SJSA1 (cell line): ENCODE measurements at places on chromosomes 16 and 17. TPM values are rescaled to one million over a fixed set of nuclear protein-coding genes. Genes with fewer than 3 reads are reported as not detected.

DNA sequence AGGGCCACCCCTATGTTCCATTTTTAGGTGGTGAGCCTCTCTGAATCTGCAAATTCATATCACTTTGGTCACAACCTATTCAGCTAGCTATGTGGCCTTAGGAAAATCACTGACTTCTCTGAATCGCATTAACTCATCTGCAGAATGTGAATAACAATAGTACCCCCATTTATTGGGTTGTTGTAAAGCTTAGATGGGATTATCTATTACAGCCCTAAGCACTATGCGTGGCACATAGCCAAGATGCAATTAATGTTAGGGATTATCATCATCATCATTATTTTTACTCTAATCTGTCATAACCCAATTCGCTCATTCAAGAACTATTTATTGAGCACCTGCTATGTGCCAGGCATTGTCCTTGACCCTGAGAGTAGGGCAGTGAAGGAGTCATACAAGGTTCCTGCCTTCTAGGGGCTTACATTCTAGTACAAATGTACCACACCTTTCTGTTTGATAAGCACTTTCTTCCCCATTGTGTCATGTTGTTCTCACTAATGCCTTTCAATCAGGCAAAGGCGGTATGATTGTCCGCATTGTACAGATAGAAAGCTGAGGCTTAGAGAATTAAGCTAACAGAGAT is 38.5 kb downstream of the CHD9 start:
- no peaks in the 10 kb centered on the region for H3K27me3 ChIP-seq
- H3K27ac ChIP-seq = no peak overlapping the region
- no peaks in the 10 kb centered on the region for H3K36me3 ChIP-seq
- H3K4me1 ChIP-seq = peaks cover 29% of the 10 kb centered on the region
- no peak overlapping the region for H3K4me3 ChIP-seq
- DNase-seq = no peak

- H3K4me3 ChIP-seq = peak within 1 kb of the TSS; percentile 55
- no peaks in the 10 kb centered on the region for H3K27me3 ChIP-seq
- peaks cover 58% of the 10 kb centered on the region for H3K36me3 ChIP-seq
Measured at GRCh38 chr17:1709971-1710806, at the start of gene TLCD2. TSS of gene TLCD2 (minus strand) at chr17:1710377. CDS start at chr17:1710242, 135 bp downstream.

CACNG1 gene
- total RNA-seq = 0.26 TPM in 1 of 2 replicates, not detected in the other

GRCh38 chr17:74383141-74383540 is 15.8 kb downstream of the GPR142 start:
- H3K36me3 ChIP-seq = no peaks in the 10 kb centered on the region
- peaks cover 15% of the 10 kb centered on the region for H3K4me1 ChIP-seq
- no peak overlapping the region for H3K4me3 ChIP-seq

GRCh38 chr16:27245276-27246172 is 23.0 kb downstream of the NSMCE1 start:
- peaks cover 2% of the 10 kb centered on the region; the same call in 1 of the 2 replicates for H3K36me3 ChIP-seq
- no peak for DNase-seq
- no peak overlapping the region for H3K27ac ChIP-seq
- H3K4me1 ChIP-seq = peaks cover 27% of the 10 kb centered on the region
- no peaks in the 10 kb centered on the region for H3K27me3 ChIP-seq
- H3K4me3 ChIP-seq = no peak overlapping the region

HSD11B2 gene
- not detected in 2 replicates for total RNA-seq

DNA sequence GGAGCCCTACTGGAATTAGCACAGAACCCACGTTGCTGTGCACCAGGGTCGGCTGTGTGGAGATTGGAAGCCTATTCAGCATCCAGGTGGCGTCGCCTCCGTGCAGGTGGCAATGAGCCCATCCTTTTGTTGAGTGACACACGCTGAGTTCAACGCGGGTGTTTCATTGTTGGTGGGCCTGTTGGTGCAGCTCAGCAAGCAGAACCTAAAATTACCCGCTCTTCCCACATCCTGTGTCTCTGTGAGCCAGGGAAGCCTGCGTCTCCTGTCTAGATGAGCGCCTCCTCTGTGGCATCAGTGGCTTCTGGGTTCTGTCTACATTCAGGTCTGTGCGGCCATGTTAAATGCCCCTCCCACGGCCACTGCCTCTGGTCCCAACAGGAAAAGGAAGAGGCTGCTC is 14.5 kb downstream of the CD2BP2 start:
- no peak overlapping the region for H3K4me3 ChIP-seq
- no peaks in the 10 kb centered on the region for H3K36me3 ChIP-seq
- no peak overlapping the region for H3K27ac ChIP-seq
- peaks cover 5% of the 10 kb centered on the region; the same call in 1 of the 2 replicates for H3K4me1 ChIP-seq

DNA sequence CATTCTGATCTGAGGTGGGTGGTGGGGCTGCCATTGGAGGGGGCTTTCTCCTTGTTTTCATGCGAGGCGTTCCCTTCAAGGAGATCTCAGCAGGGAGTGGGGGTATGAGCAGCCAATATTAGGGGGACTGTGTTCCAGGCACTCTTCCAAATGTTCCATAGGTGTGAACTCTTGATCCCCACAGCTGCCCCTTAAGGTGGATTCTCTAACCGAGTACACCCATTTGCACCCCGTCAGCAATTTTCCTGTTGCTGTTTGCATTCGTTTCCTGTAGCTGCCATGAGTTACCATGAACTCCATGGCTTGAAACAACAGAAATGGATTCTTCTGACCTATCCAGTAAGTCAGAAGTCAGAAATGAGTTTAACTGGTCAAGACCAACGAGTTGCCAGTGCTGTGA is 3.7 kb upstream of the PRR15L start:
- no peaks in the 10 kb centered on the region for H3K4me1 ChIP-seq
- H3K36me3 ChIP-seq = no peaks in the 10 kb centered on the region
- no peak for DNase-seq
- H3K27me3 ChIP-seq = no peaks in the 10 kb centered on the region
- H3K4me3 ChIP-seq = no peak overlapping the region

DNA sequence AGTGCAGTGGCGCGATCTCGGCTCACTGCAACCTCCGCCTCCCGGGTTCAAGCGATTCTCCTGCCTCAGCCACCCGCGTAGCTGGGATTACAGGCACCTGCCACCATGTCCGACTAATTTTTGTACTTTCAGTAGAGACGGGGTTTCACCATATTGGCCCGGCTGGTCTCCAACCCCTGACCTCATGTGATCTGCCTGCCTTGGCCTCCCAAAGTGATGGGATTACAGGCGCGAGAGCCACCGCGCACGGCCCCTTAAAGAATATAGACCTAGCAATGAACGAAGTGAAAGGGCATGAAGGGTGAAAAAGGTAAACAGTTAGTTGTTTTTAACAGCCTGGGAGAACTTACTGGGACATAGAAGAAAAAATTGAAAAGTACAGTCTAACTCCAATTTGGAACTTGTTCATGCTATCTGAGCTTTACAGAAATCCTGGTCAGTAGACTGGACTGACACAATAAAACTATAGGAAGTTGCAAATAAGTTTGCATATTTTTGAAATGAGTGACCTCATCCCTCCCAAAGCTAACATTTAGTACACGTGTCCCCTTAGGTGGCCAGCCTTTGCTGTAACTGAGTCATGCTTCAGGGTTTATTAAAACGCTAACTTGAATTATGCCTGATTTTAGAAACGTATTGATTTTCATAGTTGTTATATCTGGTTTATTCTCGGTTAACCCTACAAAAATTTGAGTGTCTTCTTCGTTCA is 1.8 kb downstream of the COG1 start:
- no peaks in the 10 kb centered on the region for H3K27me3 ChIP-seq
- no peak for DNase-seq
- H3K27ac ChIP-seq = peak overlapping the region; percentile 26
- no peak overlapping the region for H3K4me3 ChIP-seq
- peaks cover 33% of the 10 kb centered on the region for H3K4me1 ChIP-seq

PIP4K2B gene
- 37.0 and 47.9 TPM in 2 replicates for total RNA-seq

SSH2 gene
- total RNA-seq = 8.6 and 12.9 TPM in 2 replicates

- H3K27me3 ChIP-seq = no peaks in the 10 kb centered on the region
- peak within 1 kb of the TSS; percentile 60 for H3K4me3 ChIP-seq
- peaks cover 3% of the 10 kb centered on the region; the same call in 1 of the 2 replicates for H3K36me3 ChIP-seq
Measured at GRCh38 chr17:63445954-63446752, at the start of gene CYB561. TSS of gene CYB561 (minus strand) at chr17:63446306. CDS start at chr17:63437547, 8,759 bp downstream.

ITGAD gene
- total RNA-seq = not detected in 2 replicates

DNA sequence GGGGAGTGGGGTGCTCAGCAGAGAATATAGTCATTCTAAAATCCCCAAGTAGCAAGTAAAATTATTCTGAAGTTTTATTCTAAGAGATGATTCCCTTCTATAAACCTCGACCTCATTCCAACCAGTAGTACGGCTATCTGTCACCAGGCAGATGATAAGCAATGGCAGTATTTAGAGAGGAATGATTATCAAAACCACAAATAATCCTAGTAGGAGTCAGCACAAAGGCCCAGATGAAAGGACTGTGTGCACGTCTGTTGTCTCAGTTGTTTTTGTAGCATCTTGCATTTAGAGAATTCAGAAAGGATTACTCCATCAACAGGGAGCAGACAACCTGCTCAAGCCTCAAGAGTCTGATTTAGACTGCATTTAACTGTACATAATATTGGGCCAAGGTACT is 21.2 kb downstream of the EZH1 start:
- H3K27ac ChIP-seq = no peak overlapping the region
- H3K36me3 ChIP-seq = peaks cover 17% of the 10 kb centered on the region
- no peaks in the 10 kb centered on the region for H3K4me1 ChIP-seq
- H3K27me3 ChIP-seq = no peaks in the 10 kb centered on the region
- no peak overlapping the region for H3K4me3 ChIP-seq

ZG16 gene
- not detected in 2 replicates for total RNA-seq

DNA sequence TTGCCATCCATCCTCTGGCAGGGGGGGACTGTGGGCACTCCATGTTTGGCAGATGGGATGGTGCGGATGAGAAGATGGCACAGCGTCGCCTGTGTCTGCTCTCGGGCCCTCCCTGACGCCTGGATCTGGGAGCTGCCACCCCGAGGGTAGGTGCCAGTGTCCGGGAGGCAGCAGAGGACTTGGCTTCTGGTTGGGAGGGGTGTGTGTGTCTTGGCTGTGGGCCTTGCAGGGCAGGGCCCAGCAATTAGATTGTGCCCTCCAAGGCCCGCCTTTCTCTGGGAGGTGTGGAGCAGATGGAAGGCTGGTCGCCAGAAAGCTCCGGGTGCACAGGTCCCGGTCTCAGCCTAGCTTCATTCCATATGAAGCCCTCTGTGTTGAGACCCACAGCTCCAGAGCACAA is 1.4 kb downstream of the RAP1GAP2 start:
- no peaks in the 10 kb centered on the region for H3K36me3 ChIP-seq
- no peaks in the 10 kb centered on the region for H3K4me1 ChIP-seq
- H3K27ac ChIP-seq = no peak overlapping the region
- peaks cover 21% of the 10 kb centered on the region for H3K27me3 ChIP-seq
- H3K4me3 ChIP-seq = no peak overlapping the region

TSPAN10 gene
- 0.47 TPM in 1 of 2 replicates, not detected in the other for total RNA-seq

GRCh38 chr16:46730126-46730525 is 18.0 kb downstream of the MYLK3 start:
- H3K36me3 ChIP-seq = no peaks in the 10 kb centered on the region
- H3K4me3 ChIP-seq = no peak overlapping the region
- no peak overlapping the region for H3K27ac ChIP-seq
- no peaks in the 10 kb centered on the region for H3K27me3 ChIP-seq

GRCh38 chr17:50637829-50638605 is 3.3 kb downstream of the ABCC3 start:
- no peaks in the 10 kb centered on the region for H3K36me3 ChIP-seq
- H3K4me1 ChIP-seq = peaks cover 73% of the 10 kb centered on the region
- no peaks in the 10 kb centered on the region for H3K27me3 ChIP-seq
- DNase-seq = no peak
- H3K27ac ChIP-seq = peak overlapping the region; percentile 86
- H3K4me3 ChIP-seq = no peak overlapping the region
